ENCODE measurements at places on chromosomes 16 and 17.

GRCh38 chr16:995087-995486, 13.5 kb downstream of the SOX8 start:
- DNase-seq = no peak

- DNase-seq = peak; percentile 33
Observed at GRCh38 chr16:73956587-73957494, 339.8 kb upstream of the PSMD7 start.

GRCh38 chr16:10370096-10370726, 15.7 kb upstream of the ATF7IP2 start:
- DNase-seq = no peak

DNA sequence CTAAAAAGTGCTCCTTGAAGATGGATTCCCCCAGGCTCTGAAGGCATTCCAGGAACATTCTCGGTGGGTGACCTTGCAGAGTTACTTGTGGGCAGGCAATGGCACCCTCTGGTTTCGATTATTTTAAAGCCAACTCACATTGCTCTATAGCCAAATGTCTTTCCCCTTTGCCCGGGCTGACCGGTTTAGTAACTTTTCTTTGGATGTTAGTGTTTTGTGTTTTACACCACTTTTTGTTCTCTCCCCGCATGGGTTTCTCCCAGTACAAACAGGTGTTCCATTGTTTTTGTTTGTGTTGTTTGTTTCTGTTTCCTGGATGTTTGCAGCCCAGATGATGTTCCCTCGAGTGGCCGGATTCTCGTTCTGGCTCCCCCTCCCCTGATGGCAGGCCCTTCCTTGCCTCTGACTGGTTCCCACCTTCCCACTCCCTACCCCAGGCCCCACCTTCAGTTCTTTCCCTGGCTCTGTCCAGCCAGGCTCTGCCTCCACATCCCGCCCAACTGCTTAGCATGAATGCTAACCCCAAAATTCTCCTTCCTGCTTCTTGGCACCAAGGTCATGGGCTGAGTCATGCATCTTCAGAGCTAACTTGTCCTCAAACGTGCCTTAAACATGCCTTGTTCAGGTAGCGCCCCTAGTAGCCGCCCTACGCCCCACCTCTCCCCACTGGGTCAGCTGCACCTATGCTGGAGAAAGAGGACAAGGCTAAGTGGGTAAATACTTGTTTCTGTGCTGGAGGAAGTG, 40.6 kb downstream of the ELAC2 start:
- DNase-seq = no peak

DNA sequence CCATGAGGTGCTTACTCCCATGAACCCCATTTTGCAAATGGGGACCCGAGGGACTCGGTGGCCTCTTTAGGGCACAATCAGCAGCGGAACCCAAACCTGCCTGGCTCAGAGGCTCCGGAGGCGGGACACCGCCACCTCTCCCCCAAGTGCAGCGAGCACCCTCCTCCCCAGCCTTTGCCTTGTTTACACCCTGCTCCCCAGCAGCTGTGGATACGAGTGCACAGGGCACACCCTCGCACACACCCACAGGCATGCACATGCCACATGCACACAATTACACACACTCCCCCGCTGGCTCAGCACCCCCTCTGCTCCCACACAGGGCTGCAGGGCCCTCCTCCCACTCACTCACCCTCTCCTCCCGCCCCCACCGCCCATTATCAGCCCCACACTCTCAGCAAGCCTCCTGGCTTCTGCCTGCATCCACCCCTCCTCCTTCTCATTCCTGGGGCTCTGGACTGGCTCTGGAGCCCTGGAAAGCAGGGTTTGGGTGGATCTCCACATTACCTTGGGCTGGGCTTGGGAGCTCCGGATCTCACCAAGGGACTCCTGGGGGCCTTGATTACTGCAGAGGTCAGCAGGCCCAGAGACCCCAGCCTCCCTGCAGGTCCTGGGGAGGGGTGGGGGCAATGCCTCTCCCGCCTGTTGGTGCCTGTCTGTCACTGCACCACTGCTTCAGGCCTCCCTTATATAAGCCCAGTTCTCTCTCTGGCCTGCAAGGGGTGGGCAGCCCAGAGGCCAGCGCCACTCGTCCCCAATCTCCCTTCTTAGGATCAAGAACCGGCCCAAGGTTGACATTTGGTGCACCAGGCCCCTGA, 6.4 kb downstream of the PDK2 start:
- DNase-seq = peak; percentile 40

DNA sequence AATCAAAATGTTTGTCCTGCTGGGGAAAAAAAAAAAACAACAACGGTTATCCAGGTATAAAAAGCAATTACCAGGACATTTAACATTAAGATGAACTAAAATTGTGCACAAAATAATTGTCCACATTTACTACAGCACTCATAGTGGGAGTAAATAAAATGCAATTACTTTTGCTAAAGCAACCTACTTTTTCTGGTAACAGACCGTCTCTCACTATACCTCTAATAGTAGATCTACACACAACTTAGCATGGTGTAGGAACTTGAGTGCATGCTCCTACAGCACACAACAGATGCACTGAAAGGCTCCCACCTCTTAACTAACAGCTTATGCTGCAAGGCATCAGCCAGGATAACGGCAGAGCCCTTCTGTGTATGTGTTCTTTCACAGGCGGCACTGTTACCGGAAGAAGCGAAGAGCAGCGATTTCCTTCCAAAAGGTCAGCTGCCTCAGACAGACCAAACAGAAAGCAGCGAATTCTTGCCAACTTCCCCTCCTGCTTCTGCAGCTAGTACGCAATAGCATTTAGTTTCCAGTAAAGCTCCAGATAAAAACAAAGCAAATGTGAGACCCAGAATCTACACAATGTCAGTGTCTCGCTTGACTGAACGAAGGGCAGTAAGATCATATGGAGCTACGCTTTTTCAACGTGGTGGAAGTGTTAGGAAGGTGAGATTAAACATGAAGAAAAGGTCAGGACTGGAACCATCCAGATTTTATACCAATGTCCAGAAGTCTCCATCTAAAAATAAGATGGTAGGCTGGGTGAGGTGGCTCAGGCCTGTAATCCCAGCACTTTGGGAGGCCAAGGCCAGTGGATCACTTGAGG, 27.6 kb downstream of the STAT5B start:
- peak; percentile 85 for DNase-seq
